Frontal cortex (tissue), 4 donors: ENCODE measurements at places on chromosomes 13 and 19. TPM values are rescaled to one million over a fixed set of nuclear protein-coding genes. Genes with fewer than 3 reads are reported as not detected.

The GJB2 gene
- total RNA-seq, result 5.3 TPM

The JSRP1 gene
- total RNA-seq, result 2.0 TPM

The SNRPD2 gene
- total RNA-seq, result 157 TPM

DNA sequence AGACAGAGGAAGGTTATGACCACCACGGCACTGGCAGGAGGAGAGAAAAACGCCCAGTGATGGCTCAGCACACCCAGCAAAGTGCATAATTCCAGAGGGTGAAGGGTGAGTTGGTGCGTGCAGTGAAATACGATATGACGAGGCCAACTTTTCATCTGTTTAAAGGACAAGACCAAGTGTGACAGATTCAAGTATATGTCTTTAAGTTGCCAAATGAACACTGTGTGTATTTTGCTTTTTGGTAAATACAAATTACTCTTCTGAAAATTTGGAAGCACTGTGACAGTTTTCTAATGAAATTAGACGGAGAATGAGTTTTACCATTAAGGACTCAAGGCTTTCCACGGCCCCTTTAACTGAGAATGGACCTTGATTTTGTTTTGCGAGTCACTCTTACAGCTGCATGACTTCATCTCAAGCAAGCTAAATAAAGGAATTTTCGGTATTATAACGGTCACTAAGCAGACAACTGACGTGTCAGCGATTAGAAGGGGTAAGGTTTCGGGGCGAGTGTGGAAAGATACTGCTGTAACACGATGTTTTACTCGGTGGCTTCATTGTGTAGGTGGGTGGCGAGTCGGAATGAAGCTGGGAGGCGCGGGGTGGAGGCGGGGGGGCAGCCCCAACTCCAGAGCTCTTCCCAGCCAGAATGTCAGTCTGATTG, 22.8 kb downstream of the COL4A2 start:
- no peak for DNase-seq

- no peak for DNase-seq
These were observed 667.1 kb downstream of the PCDH17 start for GRCh38 chr13:58298556-58299135.

DNA sequence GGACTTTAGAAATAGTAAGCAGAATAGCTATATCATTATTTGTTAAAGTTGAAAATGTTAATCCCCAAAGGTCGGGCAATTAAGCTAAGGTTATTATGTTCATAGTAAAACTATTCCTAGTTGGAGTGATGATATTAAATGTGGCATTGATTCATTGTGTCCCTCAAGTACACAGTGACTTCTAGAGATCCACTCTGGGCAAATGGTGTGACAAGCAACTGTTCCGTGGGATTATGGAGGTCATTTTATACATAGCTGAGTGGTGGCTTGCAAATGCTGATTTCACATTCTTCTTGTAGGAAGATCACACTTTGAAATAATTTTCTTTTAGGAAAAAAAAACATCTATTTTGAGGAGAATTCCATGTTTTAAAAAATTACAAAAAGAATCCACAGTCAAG, 317.8 kb downstream of the ATP8A2 start:
- no peak for DNase-seq

GRCh38 chr13:76293346-76293745, 592.9 kb downstream of the KCTD12 start:
- no peak for DNase-seq

GRCh38 chr13:43271152-43271551, 247.8 kb downstream of the DNAJC15 start:
- DNase-seq, result no peak

GRCh38 chr13:46846726-46847125, 49.8 kb upstream of the ESD start:
- DNase-seq, result no peak

- DNase-seq, result peak; percentile 65
These were observed at the start of gene GGACT for GRCh38 chr13:100588331-100589177. GGACT (minus strand) TSS chr13:100588789; CDS start chr13:100532591, 56,198 bp downstream.
